ENCODE measurements at places on chromosomes 11 and 22.

- DNase-seq, result no peak
These were observed 473 bp downstream of the FNBP4 start for GRCh38 chr11:47766509-47767227.

- DNase-seq, result no peak
These were observed 599.8 kb downstream of the DLG2 start for GRCh38 chr11:85027346-85027745.

- no peak for DNase-seq
These were observed 100.0 kb downstream of the NTM start for GRCh38 chr11:131470216-131470925.

DNA sequence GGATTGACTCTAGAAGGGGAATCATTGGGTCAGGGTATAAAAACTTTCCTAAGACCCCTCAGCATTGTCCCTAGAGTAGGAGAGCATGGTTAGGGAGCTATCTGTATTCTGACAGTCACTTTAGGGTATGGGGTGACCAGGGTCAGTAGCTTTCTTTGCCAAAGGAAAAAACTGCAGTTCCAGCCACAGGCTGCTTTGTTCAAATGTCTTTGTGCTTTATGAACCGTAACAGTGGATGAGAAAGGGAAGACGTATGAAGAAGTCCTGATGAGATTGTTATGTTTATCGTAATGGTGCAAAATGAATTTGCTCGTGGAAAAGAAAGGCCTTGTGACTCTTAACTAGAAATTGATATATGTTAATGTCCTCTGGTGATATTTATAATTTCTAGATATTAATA, 30.0 kb downstream of the CYB5R2 start:
- no peak for DNase-seq

DNA sequence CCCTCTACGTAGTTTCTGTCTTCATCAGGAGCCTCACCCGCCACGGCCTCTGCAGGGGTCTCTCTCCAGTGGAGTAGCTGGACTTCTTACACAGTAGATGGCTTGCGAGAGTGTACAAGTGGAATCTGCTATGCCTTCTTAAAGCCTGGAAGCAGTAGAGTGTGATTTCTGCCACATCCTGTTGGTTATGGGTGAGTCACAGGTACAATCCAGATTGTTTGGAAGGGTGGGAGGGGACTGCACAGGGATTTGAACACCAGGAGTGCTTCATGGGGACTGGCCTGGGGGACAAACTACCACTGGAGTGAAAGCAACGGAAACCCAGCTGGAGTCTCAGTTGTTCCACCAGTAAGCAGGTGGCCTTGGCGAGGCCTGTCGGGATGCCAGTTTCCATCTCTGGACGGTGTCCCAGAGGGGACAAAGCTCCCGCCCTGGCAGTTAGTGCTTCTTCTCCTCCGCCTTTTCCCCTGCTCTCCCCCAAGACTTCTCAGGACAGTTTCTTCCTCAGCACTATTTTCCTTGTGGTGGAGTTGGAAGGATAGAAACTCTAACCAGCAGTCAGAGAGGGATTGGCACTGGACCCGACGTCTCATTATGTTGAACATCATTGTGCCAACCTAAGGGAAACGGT, 85.0 kb upstream of the RCN1 start:
- no peak for DNase-seq

GRCh38 chr11:79390923-79391322, 49.9 kb downstream of the TENM4 start:
- no peak for DNase-seq

GRCh38 chr11:38990139-38990538, 2392.1 kb upstream of the RAG2 start:
- no peak for DNase-seq

DNA sequence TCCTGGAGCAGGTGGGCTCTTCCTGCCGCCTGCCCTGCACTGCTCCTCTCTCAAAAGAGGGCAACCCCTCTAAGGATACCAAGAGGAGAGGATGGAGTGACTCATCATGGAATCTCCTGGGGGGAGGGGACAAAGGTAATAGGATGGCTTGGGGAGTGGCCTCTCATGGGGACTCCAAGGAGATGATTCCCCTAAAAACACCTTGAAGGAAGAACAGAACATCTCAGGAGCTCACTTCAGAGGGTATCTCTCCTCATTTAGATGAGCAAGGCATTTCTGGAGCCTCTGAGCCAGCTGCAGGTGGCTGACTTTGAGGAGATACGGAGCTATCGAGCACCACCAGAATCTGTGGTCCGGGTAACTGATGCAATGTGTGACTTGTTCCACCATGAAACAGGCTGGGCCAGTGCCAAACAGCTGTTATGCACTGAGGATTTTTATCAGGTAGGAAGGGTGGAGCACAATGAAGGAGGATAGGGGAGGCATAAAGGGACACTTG, 40.2 kb downstream of the RRP8 start:
- no peak for DNase-seq

DNA sequence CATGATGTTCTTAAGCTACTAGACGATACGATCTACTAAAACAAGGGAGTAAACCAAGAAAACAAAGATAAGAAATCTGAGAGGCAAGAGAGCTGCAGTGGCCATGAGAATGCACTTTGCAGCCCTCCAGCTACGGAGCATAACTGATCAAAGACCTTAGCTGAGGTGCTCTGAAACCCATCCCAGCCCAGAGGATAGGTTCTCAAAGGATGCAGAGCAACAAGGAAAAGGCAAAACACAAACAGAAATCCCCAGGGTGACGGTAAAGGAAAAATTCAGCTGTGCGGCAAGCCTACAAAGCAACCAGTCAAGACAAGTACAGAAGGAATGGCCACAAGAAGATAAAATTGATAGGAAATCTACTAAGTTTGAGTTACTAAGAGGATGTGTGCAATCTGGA, 32.5 kb upstream of the CFAP300 start:
- DNase-seq, result no peak

DNA sequence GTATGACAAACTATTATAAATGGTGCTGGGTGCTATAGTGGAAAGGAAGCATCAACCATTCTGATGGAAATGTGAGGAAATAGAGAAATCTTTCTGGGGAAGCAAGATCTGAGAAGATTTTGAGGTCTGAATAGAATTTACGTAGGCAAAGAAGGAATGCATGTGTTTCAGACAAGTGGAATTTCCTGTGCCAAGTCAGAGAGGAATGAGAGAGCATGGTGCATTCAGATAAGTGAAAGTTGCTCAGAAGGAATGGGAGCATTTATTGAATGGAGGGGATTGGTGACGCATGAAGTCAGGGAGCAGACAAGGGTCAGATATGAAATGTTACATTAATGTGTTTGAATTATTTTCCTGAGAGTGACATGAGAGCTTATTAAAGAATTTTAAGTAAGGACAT, 725.5 kb downstream of the METTL15 start:
- no peak for DNase-seq

DNA sequence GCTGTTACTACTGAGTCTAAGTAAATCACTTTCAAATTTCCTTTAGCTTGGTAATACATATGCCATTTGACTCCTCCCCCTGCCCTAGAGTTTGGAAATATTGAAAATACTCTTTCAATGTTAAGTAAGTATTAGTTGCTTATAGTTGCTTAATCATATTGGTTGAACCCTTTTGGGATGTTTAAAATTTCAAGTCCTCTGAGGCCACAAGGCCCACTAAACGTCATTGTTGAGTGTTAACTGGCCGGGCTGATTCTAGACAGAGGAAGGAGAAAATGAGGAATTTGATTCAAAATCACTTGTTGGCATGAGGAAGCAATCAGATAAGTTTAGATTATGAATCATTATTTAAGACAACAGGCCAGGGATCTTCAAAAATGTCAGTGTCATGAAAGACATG, 8.5 kb downstream of the NAV2 start:
- DNase-seq, result no peak

DNA sequence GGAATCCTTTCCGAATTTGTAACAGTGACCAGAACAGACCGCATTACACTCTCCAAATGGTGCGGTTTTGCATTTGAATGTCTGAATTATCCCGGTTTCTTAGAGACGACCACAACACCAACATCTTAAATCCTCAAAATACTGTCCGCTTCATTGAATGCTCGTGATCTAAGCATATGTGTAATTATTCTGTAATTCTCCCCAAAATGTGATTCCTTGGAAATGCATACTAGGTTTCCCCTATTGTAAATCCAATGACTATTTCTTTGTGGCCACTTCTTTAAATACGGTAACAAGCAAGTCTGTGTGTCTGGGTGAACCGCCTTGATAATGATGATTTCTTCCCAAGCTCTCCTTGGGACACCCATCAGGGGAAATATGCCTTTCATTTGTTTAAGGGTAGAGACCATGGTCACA, 87.3 kb upstream of the DBX1 start:
- DNase-seq, result no peak

DNA sequence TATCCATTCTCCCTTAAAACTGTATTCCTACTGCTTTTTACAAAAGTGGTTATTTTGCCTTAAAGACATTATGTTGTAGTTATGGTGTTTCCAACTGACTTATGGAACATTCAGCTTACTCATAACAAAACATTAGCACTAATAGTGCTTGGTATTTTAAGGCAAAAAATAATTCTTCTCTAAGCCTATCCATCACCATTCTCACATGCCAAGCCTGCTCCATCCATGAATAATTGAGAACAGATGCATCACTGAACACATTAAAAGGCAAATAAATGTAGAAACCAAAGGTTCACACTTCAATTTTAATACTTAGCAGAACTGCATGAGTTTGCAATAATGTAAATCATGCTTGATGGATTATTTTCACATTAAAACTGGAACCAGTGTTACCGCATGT, 42.3 kb upstream of the DDI1 start:
- no peak for DNase-seq

- DNase-seq, result no peak
These were observed 29.9 kb downstream of the SHANK2 start for GRCh38 chr11:71222318-71223080.

All from iPS DF 6.9 (cell line).